ENCODE measurements at places on chromosomes 6 and 20. TPM values are rescaled to one million over a fixed set of nuclear protein-coding genes. Genes with fewer than 3 reads are reported as not detected.

DNA sequence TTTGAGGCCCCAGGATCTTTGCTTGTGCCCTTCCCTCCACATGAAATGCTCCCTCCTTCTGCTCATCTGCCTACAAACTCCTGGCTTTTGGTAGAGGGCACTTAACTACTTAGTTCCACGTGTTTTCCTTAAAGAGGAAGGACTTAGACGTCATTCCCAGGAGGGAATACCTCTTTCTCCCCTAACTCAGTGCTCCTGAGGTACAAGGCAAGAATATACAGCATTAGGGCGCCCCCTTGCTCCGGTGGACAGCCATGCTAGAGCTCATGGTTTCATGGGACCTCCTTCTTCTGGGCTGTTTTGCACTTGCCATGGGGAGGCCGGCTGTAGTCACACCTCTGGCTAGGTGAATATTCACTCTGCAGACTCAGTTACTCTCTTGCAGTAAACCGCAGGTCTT, 93.8 kb upstream of the LY86 start:
- DNase-seq = no peak

Gene LY86
- not detected for total RNA-seq

Gene C20orf204
- 1.9 TPM for total RNA-seq

GRCh38 chr6:293193-294174, 1.2 kb downstream of the DUSP22 start:
- no peak for DNase-seq

All from pulmonary artery endothelial cell (primary cell).